ENCODE measurements at places on chromosomes 11 and 22.

- no peak for DNase-seq
Observed at GRCh38 chr11:40203606-40204005, 1255.8 kb downstream of the LRRC4C start.

DNA sequence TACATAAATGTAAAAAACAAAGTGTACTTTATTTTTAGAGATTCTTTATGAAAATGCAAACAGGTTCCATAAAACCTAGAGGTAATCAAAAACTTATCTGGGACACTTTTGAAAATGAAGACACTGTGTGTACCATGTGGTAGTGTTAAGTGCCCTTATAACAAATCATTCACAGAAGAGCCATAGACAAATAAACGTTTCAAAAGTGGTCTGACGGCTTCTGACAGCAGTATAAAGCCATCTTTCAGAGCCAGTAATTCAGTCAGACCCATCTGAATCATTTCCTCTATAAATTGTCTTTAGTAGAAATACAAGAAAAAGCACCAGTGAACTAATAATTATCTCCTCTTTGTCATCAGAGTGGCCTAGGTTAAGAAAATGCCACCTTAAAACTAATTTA is 100.0 kb downstream of the PAX6 start:
- DNase-seq = no peak

- no peak for DNase-seq
Observed at GRCh38 chr11:7031471-7031871, 11.2 kb downstream of the NLRP14 start.

DNA sequence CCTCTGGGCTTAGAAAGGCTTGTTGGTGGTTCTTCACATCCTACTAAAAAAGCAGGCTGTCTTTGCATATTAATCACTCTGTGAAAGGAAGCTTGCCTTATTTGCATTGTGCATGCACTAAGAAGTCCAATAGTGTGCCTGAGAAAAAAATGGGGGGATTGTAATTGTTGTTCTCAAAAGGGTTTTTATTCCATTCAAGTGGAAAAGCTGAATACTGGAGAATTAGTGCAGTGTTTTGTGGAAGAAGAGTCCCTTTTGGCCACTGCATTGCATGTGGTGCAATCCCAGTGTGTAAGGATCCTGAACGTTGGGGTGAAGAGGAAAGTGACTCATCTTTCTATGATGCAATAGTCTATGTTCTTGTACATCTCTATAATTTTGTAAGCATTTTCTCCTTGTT is 16.5 kb downstream of the NCAM1 start:
- DNase-seq = no peak

GRCh38 chr11:5225480-5225871 is 1.4 kb downstream of the HBB start:
- no peak for DNase-seq

GRCh38 chr11:927871-928270 is 2.2 kb downstream of the AP2A2 start:
- DNase-seq = no peak

DNA sequence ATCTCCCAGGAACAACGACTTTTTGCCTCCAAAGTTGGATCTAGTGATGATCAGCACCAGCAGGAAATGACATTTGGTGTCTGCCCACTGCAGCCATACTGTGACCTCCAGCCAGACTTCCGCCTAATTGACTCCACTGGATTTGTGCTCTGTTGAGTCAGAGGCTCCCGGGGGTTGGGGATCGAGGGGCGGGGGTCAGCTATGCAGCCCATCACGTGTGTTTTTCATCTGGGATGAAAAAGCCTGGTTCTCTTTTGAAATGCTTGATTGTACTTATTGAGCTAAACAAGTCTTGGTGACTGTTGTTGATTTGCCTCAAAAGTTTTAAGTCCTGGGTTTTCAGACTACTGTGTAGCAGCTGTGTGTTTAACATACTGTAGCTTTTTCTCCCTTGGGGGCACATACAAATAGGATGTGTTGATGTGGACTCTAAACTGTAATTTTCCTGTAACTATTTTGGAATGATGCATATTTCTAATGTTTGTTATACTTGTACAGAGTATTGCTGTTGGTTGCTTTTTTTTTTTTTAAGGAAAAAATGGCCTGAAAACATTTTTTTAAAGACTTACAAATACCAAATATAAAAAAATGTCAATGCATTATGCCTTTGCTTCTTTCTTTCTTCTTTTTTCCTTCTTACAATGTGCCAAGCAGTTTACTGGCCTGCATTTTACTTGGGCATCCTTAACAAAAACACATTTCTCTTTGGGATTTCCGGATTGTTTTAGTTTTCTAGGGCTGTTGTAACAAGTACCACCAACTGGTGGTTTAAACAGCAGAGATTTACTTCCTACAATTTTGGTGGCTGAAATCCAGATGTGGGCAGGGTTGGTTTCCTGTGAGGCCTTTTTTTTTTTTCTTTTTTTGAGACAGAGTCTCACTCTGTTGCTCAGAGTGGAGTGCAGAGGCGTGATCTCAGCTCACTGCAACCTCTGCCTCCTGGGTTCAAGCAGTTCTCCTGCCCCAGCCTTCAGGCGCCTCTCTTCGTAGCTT is 46.1 kb upstream of the OR4B1 start:
- no peak for DNase-seq

DNA sequence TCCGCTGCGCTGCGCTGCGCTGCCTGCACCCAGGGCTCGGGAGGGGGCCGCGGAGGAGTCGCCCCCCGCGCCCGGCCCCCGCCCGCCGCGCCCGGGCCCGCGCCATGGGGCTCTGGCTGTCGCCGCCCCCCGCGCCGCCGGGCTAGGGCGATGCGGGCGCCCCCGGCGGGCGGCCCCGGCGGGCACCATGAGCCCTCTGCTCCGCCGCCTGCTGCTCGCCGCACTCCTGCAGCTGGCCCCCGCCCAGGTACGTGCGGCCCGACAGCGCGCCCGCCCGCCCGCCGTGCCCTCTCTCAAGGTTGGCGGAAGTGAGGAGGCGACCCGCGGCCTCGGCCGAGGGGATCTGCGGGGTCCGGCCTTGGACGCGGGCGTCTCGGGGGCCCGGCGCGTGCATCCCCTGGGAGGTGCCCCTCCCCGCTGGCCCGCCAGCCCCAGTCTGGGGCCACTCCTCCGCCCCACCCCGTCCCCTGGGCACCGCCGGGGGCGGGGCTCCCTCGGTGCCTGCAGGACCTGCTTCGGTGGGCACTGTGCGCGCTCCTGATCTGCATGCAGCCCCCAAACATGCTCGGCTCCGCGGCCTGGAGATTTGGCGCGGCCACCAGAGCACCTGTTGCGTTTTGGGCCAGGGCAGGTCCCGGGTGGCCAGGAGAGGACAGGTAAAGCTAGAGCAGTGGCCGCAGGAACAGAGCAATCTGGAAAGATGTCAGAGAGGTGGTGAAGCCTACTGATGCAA is 429 bp downstream of the VEGFB start:
- peak; percentile 44 for DNase-seq

- no peak for DNase-seq
Observed at GRCh38 chr11:120086651-120087050, 51.3 kb downstream of the TRIM29 start.

GRCh38 chr11:120564573-120565311 is 53.2 kb downstream of the GRIK4 start:
- peak; percentile 6 for DNase-seq

- no peak for DNase-seq
Observed at GRCh38 chr11:105233285-105233684, 93.7 kb upstream of the CARD18 start.

- DNase-seq = no peak
Observed at GRCh38 chr22:25405841-25406509, 158.5 kb upstream of the GRK3 start.

- peak; percentile 89 for DNase-seq
Observed at GRCh38 chr22:37077802-37078448, 26.4 kb downstream of the KCTD17 start.

DNA sequence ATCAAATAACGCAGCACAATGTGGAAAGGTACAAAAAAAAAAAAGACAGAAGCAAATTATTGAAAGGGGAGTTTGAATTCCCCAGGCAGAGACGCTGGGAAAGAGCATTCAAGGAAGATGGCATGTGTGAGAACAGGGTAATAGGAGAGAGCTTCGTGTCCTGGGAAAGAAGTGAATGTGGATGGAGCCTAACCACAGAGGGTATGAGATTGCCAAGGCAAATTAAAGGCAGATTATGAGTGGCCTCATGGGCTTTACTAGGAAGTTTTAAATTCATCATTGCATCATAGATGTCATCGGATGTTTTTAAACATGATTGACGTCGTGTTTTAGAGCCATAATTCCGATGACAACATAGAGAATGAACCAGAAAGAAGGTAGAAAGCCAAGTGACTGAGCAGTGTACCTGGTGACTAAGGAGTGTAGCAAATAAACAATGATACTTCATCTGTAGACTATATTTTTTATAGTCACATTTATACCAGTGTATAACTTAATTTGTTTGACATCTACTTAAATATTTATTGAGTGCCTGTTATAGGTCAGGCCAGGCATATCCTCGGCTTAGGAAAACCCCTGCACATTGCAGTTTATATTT is 151.4 kb downstream of the MSANTD4 start:
- DNase-seq = no peak

- no peak for DNase-seq
Observed at GRCh38 chr11:559020-559620, 1.4 kb downstream of the LMNTD2 start.

DNA sequence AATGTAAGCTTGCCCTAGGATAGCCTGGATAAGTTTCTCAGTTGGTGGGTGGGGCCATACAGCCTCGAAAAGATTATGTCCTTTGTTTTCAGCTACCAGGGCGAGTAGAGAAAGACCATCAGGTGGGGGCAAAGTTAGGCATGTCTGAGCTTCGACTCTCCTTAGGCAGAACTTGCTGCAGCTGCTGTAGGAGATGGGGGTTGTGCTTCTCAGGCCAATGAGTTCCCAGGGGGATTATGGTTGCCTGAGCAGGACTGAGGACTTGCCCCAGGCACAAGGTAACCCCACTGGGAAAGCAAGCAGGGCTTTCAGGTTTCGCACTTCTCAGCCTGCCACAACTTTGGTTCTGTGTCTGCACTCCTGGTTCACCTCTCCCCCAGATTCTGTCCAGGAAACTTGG is 173.4 kb upstream of the SESN3 start:
- DNase-seq = no peak

GRCh38 chr22:45579806-45580725 is 77.4 kb downstream of the FBLN1 start:
- DNase-seq = no peak

DNA sequence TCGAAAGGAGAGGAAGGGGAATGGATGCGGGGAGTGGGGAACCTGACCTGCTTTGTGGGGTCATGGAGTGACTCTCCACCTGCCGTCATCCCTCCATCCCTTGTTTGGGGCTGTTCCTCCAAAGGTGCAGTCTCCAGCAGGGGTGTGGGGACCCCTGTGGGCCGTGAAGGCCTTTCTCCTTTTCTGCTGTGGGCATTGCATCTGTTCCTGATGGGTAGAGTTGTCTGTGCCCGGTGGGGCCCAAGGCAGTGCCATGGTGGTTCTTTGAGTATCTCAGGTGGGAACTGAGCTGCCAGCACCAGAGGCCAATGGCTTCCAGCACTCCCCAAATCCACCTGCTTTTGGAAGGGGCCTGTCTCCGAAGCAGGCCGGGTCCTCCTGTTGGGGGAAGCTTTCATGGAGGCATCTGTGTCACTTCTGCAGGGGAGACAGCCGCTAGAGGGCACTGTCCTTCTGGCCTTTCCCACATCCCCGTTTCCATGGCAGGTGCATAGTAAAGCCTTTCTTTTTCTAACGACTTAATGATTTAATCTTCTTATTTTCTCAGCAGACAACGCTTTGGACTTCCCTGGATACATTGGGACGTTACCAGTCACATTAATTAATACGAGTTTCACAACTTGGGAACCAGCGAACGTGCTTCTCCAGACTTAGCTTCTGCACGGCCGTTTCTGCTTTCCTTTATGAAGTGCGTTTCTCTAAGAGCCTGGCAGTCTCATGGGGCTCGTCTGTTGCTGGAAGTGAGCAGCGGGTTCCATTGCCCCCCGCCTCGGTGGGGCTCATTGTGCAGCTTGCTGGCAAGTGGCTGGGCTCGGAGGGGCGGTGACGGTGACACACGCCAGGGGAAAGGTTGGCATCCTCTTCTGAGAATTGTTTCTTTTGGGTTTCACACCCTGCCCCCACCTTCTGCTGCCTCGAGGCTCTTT is 57.1 kb downstream of the PARVB start:
- DNase-seq = peak; percentile 60

GRCh38 chr11:77450227-77450626 is 23.7 kb downstream of the PAK1 start:
- DNase-seq = no peak

DNA sequence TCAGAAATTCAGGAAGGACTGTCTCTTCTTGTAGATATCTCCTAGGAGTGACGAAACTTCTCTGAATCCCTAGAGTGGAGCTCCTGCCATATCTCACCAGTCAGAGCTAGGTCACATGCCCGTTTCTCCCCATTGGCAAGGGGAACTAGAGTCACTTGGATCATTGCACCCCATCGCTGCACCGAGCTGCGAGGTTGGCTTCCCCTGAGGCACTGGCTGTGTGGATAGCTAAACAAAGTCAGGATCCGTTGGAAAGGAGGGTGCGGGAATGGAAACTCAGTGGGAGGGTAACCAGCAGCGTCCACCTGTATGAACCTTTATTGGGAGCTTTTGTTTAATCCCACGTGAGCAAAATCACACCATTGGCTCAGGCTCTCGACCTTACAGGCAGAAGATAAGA is 283.8 kb downstream of the BRD1 start:
- DNase-seq = no peak

GRCh38 chr11:68003846-68004550 is at the start of gene UNC93B1:
UNC93B1 (minus strand) TSS chr11:68004097; CDS start chr11:68004043, 54 bp downstream.
- DNase-seq = peak; percentile 72

GRCh38 chr11:122359081-122359571 is 243.1 kb upstream of the BLID start:
- DNase-seq = no peak

DNA sequence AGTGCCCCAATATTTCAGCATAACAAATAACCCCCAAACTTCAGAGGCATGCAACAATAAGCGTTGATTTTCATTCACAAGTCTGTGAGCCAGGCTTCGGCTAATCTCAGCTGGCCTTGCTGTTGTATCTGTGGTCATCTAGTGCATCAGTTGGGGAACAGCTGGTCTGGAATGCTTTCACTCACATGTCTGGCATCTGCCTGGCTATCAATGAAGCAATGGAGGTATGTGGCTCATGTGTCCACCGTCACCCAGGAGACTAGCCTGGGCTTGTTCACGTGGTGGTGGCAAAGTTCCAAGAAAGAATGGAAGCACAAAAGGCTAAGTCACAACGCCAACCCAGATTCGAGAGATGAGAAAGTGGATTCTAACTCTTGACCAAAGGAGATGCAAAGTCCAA is 304.8 kb upstream of the ISX start:
- DNase-seq = no peak

DNA sequence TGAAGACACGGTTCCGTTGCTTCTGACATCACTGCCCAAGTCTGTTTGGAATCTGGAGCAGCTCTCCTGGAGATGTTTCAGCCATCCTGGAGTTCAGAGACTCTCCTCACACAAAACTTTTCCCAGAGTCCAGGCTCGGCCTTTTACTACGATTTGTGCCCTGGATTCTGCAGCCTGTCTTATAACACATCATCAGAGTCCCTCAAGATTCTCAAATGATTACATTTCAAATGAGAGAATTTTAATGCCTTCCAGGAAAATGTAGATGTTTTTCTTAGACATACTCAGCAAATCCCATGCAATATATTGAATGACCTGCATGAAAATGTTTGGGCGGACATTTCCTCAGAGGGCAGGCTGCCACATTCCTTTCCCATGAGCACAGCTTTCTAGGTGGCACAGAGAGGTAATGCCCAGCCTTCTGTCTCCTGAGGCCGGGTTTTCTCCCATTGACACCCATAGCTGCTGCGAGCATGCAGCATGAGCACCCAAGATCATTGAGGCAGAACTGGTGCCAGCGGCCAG is 129.1 kb downstream of the SNX19 start:
- DNase-seq = no peak

Data from stimulated activated CD4-positive, alpha-beta T cell treated with anti-CD3 and anti-CD28 coated beads, Interleukin-1b, Interleukin-23, amount 100 ng/mL, for 4 hours (primary cell).